Stimulated activated CD8-positive, alpha-beta memory T cell treated with anti-CD3 and anti-CD28 coated beads, Interleukin-15, amount 100 ng/mL, for 1 hour (primary cell): ENCODE measurements at places on chromosomes 11 and 22.

DNA sequence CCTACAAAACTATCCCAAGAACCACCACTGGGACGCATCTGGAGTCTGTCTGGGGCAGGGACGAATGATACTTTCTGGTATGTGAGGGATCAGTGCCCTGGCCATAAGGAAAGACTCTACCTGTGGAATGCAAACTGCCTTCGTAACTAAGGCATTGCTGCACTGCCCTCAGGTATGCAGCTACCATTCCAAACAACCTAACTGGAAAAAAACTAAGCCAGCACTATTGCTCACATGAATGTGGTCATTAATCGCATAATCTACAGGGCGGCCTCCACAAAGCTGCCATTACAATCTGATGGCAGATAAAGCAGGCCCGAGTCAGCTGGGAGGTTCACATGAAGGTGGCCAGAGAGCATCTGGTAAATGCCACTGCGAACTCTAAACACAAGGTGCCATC lies 3.9 kb downstream of the PACSIN2 start:
- no peak for DNase-seq

- DNase-seq, result no peak
Measured at GRCh38 chr11:19441752-19442553, 201.2 kb upstream of the E2F8 start.

GRCh38 chr22:17057959-17058814 lies 26.6 kb upstream of the IL17RA start:
- peak; percentile 13 for DNase-seq

DNA sequence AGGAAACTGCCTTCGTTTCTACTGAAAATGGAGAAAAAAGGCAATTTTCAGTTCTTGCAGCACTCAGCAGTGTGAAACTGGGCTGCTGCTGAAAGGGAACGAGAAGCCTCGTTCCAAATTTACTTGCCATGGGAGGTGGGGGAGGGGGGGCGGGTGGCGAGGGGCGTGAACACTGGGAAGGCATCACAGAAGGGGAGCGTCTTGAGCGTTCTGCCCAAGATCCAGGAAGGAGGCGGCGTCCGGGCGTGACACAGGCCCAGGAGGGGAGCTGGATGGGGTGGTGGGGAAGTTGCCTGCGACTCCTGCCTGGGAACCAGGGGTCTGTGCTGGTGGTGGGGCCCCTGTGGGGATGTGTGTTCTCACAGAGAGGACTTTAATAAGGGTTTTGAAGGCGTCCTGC lies 213.5 kb downstream of the CTTN start:
- no peak for DNase-seq

- DNase-seq, result no peak
Measured at GRCh38 chr11:128624269-128625175, 37.2 kb upstream of the ETS1 start.

DNA sequence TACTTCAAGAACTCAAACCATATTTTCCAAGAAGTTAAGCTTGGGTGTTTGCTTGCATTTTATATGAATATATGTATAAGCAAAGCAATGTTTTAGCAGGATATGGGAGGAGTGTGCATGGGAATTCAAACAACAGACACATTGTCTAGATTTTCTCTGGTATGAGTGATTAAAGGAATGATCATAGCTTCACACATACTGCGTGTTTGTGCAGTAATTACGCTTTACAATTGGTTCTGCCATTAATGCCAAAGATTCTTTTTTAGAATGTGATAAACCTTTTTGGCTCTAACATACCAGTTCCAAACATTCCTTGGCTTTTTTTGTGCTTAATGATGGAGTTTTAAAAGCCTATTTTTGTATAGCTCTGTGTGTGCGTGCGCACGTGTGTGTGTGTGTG lies 54.0 kb downstream of the CCDC34 start:
- DNase-seq, result no peak

DNA sequence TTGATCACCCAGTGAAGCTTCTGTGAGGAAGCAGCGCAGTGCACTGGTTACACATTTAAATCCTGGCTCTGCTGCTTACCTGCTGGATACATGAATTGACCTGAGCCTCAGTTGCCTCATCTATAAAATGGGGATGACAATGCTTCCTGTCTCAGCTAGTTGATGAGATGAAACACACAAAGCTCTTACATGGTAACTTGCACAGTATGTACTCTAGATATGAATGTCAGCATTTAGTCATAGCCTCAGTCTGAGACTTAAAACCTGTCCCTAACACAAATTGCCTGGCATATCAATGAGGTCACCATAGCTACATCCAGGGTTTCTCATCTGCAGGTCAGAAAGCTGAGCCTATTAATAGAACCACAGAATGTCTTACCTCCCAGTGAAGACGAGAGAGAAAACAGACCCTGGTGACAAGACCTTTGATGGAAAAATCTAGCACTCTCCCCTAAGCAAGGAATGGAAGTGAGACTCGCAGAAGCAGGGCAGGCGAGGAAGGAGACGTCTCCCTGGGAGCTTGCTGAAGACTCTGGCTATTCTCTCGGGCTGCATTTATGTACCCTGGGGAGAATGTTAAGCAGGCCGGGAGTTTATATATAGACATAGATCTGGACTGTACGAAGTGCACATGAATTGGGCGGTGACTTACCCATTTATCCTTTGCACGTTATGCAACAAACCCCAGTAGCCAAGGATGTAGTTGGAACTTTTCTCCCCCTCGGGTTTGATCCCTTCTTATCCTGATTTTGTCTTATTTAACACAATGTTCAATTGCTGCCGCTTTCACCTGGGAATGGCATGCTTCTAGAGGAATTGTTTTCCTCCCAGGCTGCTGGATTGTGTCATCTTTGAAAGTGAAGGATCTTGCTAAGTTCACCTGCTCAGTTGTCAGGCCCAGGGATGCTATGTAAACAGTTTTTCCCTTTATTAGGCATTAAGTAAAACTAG lies 18.0 kb downstream of the SDHAF2 start:
- DNase-seq, result no peak

- DNase-seq, result no peak
Measured at GRCh38 chr22:44371741-44372525, 59.2 kb upstream of the SHISAL1 start.

GRCh38 chr22:28015046-28015425 lies 96.0 kb upstream of the PITPNB start:
- no peak for DNase-seq

DNA sequence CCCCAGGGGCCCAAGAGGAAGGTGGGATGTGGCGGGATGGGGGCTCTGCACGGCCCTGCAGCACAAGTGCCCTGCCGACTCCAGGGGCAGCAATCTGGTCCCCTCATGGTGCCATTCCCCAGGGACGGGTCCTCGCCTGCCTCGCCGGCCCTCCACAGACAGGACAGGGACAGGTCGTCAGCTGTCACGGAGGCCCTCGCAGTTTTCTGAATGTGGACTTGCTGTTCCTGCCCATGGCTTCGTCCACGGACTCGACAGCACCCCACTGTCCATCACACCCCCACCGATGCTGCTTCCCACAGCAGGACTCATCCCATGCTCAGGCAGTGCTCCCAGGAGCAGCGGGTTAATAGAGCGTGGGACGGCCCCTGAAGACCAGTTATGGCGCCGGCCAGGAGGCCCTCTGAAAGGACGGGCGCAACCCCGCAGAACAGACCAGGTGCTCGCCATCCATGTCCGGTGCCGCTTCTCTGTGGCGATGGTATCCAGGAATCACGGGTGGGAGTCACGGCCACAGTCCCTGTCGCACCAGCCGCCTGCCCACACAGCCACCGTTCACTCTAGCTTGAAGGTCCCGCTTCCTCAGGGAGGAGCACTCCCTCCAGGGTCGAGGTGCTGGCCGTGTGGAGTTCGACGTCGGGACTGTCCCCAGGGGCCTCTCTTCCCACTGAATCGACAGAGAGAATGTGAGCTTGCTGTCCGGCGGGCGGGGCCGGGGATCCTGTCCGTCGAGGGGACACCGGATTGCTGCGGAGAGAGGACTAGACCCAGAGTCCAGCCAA lies 18.5 kb upstream of the MUC2 start:
- no peak for DNase-seq

GRCh38 chr11:79088967-79089366 lies 351.9 kb downstream of the TENM4 start:
- DNase-seq, result no peak

- no peak for DNase-seq
Measured at GRCh38 chr22:43847376-43848289, 14.7 kb downstream of the SULT4A1 start.

- no peak for DNase-seq
Measured at GRCh38 chr11:133949129-133949528, 7.6 kb downstream of the IGSF9B start.
